Neuronal stem cell (in vitro differentiated cells): ENCODE measurements at places on chromosomes 3 and 15.

GRCh38 chr15:77856705-77857346 lies 220.7 kb downstream of the TBC1D2B start:
- DNase-seq, result no peak

GRCh38 chr3:125002414-125003368 lies 53.1 kb downstream of the HEG1 start:
- DNase-seq, result no peak

DNA sequence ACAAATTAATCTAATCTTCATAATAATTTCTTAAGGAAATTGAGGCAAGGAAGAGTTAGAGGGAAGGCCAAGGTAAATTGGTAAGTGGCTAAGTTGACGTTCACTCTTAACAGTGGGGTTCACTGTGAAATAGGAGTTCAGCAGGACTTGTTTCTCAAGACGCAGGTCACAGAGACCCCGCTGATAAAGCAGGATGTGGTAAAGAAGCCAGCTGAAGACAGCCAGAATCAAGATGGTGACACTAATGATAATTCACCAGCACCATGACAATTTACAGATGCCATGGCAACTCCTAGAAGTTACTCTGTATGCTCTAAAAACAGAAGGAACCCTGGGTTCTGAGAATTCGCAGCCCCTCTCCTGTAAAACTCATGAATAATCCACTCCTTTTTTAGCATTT lies 100.1 kb upstream of the CTDSPL start:
- no peak for DNase-seq

DNA sequence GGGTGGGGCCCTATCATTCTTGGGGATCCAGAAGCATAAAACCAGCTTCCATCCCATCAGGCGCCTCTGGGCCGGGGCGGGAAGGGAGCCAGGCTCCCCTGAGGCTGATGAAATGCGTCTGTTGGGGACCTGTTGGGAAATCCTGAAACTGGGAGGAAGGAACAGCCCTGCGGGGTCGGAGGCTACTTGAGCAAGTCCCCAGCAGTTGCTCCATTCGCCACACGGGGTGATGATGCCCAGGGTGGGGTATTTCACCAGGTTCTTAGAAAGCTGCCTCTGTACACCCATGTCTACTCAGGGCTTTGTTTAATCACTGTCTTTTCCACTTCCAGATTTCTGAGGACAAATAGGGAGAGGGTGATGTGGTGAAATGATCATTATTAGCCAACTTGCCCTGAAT lies 25.4 kb upstream of the TSEN2 start:
- no peak for DNase-seq

DNA sequence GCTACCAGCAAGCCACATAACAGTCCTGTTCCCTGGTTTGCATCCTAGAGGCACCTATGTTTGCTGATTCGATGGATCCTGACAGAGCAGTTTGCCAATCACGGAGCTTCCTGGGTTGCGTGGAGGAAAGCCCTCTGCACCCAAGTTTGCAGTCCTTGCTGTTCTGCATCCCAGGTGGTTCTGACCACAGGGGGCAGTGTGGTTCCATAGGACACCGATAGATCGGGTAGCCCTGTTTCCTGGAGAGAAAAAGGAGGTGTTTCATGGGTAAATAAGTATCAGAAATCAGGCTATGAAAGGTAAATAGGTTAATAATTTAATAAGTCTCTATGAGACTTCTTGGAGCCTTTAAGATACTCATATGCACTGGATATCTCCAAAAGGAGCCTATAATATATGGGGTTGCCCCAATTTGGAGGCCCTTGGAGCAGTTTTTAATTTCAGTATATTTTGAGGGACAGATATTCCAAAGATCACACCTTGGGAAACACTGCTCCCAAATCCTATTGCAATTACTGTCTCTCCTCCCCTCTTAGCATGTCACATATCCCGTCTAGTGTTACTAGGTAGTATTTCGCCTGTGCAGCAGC lies 194.6 kb upstream of the TPM1 start:
- peak; percentile 32 for DNase-seq

GRCh38 chr3:190644035-190644434 lies 130.2 kb downstream of the IL1RAP start:
- DNase-seq, result no peak

- no peak for DNase-seq
Measured at GRCh38 chr3:71308836-71309235, 274.7 kb downstream of the FOXP1 start.

DNA sequence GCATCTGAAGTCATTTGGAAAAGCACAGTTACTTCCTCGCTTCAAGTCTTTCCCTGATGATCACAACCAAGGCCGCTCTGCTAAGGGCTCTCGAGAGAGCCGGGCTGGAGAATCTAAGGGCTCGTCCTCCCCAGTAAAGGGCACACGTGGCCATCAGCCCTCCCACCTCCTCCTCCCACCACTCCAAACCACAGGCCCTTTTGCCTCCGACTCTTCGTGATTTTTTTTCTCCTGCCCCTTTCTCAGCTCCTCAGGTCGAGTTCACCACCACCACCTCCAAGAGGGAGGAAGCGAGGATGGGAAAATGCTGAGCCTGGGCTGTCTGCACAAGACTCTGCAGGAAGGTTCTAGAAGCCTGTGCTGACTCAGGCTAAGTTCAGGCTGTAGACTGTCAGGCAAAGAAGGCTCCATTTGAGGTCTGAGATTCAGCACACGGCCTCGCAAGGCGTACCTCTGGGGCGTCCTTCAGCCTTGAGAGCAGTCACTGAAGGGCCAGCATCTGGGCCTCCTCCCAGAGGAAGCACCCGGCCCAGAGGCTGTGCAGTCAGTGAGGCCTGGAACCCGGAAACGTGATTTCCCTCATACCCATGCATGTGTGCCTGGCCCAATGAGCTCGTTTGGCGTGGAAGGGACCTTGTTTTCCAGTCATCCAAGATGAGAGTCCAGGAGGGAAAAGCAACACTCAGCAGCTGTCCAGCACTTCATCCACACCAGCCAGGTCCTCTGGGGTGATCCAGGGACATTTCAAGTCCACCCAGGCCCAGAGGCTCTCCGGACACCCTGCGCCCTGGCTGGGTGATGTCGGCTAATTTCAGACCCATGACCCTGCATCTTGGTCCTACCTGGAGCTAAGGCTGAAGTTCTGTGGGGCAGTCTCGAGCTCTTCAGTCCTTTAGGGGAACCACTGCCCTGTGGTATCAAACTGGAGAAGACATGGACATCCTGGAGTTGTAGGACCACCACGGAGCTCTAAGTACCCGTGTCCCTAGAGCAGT lies 196.8 kb downstream of the XXYLT1 start:
- DNase-seq, result no peak

- no peak for DNase-seq
Measured at GRCh38 chr3:106824856-106825255, 552.4 kb upstream of the CCDC54 start.

DNA sequence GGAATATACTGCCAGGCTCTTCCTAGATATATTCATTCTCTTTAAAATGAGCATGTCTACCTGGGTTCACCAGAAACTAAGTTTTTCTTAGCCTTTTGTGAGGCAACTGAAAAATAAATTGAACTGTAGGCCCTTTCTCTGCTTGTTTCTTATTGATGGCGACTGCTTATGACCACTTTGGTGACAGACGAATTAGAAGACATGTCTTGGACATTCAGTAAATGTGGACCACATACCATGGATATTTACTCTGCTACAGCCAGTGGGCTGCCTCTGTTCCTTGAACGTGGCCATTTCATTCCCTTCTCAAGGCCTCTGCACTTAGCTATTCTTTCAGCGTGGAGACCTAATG lies 603 bp upstream of the SELENOK start:
- DNase-seq, result no peak

GRCh38 chr15:85313339-85313738 lies 67.1 kb upstream of the AKAP13 start:
- no peak for DNase-seq

DNA sequence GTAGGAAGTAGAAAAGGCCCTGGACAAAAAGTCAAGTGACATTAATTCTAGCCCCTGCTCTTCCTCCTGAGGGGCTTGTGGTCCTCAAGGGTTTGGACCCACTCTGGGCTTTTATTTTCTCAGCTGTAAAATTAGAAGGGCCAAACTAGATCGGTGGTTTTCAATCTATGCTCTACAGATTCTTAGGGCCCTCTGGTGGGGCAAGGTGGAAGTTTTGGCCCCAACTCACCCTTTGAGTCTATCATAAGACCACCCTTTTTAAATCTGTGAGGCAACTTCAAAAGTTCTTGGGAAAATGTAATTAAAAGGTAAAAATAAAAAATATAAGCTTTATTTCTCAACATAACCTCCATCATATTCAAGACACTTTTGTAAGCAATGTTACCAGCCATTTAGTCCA lies 25.6 kb upstream of the CFAP161 start:
- DNase-seq, result no peak

GRCh38 chr3:99578339-99578970 lies 59.9 kb upstream of the COL8A1 start:
- no peak for DNase-seq

DNA sequence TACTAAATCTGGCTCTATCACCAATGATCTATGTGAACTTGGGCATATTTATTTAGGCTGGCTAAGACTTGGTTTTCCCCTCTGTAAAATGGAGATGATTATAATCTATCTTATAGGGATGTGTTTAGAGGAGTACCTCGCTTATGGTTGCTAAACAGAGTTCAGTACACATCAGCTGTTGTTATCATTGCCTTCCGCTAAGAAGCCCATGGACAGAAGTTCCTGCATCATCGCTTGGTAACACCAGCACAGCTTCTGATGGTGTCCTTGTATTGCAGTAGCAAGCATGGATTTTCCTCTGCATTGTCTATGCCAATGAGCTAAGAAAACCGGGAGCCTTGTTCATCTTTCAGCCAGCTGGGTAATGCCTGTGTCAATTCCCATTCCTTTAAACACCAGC lies 73.1 kb upstream of the LRTM1 start:
- no peak for DNase-seq

DNA sequence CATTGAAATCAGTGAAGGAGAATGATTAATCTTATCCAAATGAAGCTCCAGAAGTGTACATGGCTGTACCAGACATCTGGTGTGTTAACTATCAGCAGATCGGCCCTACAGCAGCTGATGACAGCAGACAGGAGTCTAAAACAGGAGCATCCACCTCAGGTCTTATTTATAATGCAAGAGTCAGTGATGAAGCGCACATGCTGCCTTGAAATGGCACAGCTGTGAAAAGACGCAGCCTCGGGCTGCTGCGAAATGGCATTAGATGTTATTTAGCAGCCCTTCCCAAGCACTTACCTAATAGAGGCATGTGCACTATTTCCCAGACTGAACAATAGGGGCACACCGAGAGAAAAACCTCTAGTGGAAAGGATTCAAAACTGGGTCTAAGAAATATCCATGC lies 472.3 kb upstream of the CBLB start:
- no peak for DNase-seq

DNA sequence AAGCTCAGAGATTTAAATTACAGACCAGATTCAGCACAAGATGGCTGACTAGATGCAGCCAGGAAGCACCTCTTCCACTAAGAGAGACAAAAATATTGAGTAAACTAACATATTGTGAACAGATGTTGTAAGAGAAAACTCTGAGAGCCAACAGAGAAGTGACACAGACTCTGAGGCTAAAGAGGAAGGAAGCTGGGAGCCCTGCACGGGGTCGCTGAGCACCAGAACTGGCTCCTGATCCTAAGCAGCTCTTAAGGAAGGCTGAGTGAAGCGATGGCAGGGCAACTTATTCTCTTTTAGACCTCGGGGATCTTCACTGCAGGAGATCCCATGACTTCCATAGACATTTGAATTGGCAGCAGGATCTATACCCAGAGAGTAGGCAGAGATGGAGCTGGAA lies 578.0 kb upstream of the GRM7 start:
- no peak for DNase-seq

DNA sequence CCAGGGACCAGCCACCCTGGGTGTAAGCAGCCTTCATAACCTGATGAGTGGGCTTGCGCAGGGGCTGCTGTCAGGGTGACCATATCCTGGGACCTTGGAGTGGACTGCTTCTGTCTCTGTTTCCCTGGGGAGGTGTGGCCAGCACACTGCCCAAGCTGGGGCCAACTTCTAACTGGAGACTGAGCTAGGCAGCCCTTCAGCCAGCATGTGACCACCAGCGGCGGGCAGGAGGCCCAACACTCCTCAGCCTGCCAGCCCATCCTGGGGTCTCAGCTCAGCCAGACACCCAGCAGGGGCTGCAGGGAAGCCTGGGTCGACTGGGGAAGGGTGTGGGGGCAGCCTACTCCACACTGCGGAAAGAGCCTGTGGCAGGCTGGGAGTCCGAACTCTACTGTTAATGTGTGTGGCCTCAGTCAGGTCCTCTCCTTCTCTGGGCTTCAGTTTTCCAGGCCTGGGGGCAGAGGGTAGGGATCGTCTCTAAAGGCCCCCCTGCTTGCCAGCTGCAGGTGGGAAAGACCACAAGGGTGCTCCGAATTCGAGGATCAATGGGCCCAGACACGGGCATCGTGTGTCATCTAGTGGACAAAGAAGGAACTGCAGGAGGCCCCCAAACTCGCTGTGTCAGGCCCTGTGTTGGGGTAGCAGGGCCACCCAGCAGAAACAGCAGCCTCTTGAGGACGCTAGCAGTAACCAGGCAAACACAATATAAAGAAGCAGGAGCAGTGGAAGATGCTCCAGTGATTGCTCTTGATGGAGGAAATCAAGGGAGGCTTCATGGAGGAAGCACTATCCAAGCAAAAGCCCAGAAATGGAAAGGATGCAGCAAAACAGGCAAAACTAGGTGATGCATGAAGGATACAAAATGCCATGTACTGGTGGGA lies 2.0 kb upstream of the SEMA3G start:
- DNase-seq, result peak; percentile 78

GRCh38 chr3:183591881-183592521 lies 36.5 kb upstream of the KLHL6 start:
- DNase-seq, result no peak

GRCh38 chr3:72147600-72147999 lies 362.7 kb upstream of the PROK2 start:
- no peak for DNase-seq

- no peak for DNase-seq
Measured at GRCh38 chr3:179037351-179037750, 34.3 kb downstream of the ZMAT3 start.

- DNase-seq, result no peak
Measured at GRCh38 chr3:14784087-14784681, 34.6 kb upstream of the FGD5 start.

DNA sequence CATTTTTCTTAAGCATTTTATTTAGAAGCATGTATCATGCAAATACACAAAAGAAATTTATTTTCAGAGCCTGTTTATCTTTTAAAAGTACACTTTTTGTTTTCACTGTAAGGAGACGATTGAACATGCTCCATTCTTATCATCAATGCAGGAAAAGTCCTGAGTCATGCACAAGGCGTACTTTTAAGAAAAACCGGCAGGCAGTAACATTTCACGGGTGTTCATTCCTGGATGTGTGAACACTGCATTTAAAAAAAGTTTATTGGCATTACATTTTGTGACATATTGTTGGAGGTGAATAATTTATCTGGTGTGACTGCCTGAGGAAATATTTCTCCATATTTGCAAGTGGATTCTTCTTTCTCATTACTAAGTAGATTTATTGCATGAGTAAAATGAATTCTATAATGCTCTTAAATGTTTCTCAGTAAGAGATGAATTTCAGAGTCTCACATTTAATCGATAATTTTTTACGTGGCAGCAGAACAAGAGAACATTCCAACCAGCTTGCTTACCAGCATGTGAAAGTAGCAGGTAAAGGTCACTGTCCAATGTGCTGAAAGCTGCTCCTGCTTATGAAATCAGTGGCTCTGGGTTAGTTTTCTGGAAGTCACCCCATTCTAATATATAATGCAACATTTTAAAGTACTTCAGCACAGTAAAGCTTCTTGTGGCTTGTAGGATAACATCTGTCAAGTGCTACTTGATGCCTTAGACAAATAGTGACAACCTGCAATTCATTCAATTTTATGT lies 87.0 kb downstream of the SV2B start:
- DNase-seq, result peak; percentile 17
